ENCODE measurements at places on chromosomes 3 and 15.

DNA sequence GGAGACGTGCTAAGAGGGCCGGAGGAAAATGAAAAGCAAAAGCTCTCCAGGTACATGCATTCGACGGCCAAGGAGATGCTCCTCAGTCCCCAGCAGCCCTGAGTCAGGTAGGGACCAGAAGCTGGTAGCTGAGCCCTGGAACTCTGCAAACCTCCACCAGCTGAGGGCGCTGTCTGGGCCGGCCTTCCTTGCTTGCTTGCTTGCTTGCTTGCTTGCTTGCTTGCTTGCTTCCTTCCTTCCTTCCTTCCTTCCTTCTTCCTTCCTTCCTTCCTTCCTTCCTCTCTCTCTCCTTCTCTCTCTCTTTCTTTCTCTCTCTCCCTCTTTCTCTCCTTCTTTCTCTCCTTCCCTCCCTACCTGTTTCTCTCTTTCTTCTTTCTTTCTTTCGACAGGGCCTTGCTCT lies 94.6 kb upstream of the RASGRF1 start:
- DNase-seq, result no peak

- DNase-seq, result no peak
Observed at GRCh38 chr15:89686522-89686921, 4.0 kb downstream of the PEX11A start.

DNA sequence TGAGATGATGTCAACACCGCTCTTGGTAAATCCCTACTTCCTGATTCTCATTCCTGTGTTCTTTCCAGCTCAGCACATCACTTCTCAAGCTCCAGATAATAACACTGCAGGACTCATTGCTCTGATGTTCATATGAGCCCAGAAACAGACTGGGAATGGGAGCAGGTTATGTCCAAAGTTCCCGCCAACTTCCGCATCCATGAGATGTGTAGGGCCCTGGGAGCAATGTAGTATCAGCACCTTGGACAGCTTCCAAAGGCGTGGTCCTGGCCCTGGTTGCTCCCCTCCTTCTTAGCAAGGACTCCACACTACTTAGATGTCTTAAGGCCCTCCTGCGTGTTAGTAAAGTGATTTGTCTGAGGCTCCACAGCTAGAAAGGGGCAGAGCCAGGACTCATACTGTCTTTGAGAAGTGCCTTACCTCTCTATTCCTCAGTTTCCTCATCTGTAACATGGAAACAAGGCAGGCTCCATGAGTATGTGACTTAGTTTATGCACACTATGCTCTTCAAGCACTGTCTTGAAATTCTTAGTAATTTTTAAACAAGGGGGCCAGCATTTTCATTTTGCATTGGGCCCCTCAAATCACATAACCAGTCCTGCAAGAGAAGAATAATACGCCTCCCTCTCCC lies 27.9 kb upstream of the SLC6A1 start:
- DNase-seq, result no peak

GRCh38 chr3:55488398-55489055 lies 1.4 kb upstream of the WNT5A start:
- DNase-seq, result peak; percentile 79

- no peak for DNase-seq
Observed at GRCh38 chr3:166283840-166284239, 446.6 kb upstream of the BCHE start.

DNA sequence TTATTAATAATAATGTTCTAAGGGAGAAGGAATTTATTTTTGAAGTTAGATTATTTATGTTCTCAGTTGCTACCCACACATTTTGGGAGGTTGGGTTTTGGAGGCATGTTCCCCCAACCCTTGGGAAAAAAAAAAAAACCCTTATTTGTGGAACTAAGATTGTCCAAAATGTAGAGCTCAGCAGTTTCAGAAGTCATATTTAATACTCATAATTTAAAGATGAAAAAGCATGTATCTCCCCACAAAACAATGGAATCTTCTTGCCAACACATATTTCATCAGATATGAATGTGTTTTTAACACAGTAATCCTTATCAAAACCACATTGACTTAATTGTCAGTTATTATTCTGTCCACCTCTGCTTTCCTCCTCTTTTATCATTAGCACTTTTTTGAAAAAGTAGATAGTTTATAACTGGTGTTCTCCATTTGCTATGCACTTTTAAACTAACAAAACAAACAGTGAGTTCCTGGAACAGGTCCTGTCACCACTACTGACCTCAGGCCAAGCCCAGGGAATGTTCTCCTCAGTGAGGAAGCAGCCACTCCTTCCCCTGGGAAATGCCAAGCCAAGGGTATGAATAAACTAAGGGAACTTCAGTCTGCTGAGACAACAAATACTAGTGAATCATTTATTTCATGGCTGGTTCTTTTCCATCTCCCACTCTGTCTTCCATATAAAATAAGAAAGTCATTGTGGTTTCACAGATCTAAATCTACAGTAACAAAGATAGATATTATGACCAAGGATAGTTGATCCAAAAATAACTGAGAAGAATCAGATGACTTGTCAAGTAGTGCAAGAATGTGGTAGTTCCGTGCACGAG lies 414.4 kb upstream of the ALCAM start:
- no peak for DNase-seq

DNA sequence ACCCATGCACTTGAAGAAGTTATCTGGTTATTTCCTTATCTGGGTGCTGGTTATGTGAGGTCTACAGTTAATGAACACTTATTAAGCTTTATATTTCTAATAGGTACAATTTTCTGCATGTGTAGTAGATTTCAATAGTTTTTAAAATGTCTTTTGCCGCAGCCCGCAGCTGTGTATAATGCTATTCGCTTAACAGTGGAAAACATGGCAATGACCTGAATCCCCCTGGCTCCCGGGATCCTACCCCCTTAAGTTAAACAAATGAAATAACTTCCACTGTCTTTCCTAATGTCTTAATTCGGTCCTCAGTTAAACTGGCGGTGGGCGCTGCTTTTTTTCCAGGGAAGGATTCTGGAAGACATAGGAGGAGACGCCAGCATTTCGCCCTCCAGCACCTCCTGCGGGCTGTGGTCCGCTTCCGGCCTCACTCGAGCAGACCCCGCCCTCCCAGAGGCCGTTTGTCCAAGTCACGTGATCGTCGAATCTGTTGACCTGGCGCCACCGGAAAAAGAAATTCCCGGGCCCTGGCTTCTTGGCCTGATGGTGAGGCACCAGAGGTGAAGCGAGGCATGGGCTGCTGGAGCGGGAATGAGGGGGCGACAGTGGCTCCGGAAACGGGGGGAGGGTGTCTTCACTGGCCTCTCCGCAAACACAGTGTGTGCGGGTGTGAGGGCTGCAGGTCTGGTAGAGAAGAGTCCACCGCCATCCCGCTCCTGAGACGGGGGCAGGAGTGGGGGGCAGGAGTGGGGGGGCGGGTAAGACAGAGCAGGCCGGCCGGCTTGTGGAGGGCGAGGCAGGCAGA lies 45.6 kb upstream of the CSPG4 start:
- DNase-seq, result peak; percentile 61

- DNase-seq, result no peak
Observed at GRCh38 chr3:148718982-148719862, 21.5 kb downstream of the AGTR1 start.

GRCh38 chr15:79756365-79756764 lies 140.4 kb downstream of the MTHFS start:
- no peak for DNase-seq

DNA sequence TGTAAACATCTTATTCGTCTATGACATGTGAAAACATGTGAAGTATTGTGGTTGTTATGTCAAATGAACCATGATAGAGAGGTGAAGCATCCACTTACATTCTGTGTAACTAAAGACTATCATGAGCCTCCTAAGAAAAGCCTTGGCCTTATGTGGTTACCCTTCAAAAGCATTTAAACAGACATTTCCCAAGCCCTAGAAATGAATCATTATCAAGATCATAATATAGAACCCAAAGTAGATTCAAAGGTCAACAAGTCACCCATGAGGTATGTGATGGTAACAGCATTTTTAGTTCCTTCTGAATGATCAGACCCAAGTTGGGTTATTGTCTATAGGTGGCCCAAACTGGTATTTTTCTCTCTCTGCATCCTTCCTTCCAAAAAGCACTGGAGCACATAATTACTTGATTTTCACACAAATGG lies 408.0 kb downstream of the TBL1XR1 start:
- no peak for DNase-seq

- DNase-seq, result no peak
Observed at GRCh38 chr3:63413523-63413922, 135.4 kb downstream of the SYNPR start.

DNA sequence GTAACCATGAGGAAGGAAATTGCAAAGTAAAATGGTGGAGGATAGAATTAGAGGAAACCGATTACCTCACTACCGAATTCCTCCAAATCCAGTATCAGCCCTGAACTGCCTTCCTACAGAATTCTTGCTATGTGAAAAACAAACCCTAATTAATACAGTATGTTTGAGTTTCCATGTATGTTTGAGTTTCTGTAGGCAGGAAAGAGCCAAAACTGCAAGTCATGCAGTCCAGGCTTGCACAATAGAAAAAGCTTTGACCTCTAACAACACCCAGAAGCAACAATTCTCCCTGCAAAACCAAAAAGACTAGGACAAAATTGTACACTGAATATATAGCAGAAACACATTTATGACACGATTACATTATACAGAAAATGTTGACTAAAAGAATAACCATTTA lies 614.8 kb downstream of the DIPK2A start:
- no peak for DNase-seq

GRCh38 chr15:63997715-63998442 lies 48.4 kb downstream of the DAPK2 start:
- no peak for DNase-seq

DNA sequence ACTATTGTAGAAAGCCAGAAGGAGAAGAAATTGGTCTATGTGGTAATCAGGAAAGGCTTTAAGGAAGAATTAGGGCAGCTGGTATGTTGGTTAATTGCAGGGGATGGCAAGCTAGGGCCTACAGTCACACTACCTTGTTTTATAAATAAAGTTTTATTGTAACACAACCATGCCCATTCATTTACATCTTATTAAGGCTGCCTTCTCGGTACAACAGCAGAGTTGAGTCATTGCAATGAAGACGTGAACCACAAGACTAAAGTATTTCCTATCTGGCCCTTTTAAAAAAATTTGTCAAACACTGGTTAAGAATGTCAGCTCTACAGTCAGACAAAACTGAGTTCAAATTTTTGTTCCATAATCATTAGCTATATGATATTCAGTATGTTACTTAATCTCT lies 8.3 kb downstream of the SERPINI1 start:
- no peak for DNase-seq

- DNase-seq, result no peak
Observed at GRCh38 chr15:70212286-70212962, 114.7 kb upstream of the TLE3 start.

DNA sequence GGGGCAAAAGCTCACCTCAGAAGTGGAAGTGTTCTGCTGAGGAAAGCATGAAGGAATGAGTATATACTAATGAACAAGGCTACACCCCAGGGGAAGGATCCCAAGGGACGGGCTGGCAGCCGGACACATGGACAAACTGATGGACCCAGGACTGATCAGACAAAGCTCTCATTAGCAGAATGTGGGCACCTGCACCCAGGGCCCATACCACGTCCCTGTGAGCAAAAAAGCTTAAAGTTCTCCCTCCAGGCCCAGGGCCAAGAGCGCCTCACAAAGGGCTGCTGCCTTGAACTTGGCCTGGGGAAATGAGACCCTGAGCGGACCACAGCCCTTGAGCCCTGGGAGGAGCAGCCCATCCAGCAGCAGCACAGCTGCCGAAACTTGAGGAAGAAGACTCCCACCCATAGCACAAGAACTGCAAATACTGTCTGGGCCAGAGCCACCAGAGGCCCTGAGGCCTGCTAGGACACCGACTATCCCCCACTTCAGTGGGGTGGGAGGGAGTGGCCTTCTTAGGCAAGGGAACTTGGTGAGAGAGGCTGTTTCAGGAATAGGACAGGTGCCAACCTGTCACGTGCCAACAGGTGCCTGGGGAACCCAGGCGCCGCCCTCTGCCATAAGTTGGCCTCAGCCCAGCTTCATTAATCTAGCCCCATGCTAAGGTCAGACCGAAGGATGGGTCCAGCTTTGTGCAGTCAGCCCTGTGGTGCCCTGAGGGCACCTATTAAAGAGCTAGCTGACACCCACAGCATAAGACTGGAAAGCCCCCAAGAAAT lies 2.3 kb upstream of the GMPPB start:
- DNase-seq, result no peak

DNA sequence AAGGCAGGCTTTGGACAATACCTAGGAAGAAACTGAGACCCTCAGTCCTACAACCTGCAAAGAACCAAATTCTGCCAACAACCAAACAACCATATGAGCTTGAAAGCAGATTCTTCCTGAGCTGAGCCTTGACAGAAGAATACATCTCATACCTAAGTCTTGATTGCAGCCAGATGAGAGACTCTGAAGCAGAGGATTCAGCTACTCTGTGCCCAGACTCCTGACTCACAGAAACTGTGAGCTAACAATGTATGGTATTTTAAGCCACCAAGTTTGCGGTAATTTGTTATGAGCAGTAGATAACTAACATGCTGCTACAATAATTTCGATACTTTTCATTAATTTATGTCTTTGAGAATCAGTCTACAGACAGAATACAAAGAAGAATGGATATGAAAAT lies 325.1 kb upstream of the CBLB start:
- no peak for DNase-seq

DNA sequence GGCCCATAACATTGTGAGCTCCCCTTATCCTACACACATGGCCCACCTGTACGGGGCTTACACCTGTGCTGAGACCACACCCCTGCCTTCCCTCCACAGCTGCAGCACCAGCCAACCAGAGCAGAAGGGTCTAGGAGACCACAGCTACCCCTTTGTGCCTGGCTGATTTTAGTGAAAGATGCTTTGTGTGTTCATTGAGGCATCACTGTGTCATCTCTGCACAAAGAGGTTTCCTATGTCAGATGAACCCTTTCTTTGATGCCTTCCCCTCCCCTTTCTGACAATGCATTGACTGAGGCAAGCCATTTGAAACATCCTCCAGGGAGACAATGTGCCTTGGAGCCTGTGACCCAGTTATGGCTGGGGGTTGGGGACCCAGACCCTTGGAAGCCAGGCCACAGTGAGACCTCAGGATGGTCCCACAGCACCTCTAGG lies 54.9 kb upstream of the SLC7A14 start:
- DNase-seq, result no peak

DNA sequence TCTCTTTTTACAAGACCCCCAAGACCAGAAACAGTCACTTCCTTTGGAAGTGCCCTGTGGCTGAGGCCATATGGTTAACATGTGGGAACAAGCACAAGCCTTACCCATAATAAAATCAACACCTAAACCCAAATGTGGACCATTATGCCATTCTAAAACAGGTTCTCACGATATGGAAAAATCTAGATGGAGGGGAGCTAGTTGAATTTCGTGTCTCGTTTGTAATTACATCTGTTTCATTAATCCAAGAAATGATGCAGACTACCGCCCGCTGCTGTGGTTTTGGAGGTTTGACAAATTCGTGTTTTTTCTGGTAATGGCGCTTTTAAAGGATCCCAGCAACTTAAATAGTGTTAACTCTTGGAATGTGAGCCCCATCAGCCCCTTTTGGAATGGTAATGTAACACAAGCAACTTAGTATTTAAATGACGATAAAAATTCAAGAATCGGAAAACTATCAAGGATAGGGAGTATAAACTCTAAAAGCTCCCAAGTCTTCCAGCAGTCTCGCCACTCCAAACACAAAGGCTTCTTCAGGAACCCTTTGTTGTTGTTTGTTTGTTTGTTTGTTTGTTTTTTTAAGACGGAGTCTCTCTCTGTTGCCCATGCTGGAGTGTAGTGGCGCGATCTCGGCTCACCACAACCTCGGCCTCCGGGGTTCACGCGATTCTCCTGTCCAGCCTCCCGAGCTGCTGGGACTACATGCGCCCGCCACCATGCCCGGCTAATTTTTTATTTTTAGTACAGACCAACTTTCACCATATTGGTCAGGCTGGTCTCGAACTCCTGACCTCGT lies 1.1 kb downstream of the CNBP start:
- no peak for DNase-seq
